Vein endothelial cell (primary cell): ENCODE measurements at places on chromosomes 2 and 18. TPM values are rescaled to one million over a fixed set of nuclear protein-coding genes. Genes with fewer than 3 reads are reported as not detected.

The FSIP2 gene
- total RNA-seq: 0.10 and 0.33 TPM in 2 replicates

The ADAM23 gene
- 4.5 and 4.9 TPM in 2 replicates for total RNA-seq

The MYCN gene
- total RNA-seq: 4.9 and 5.5 TPM in 2 replicates

The KRTCAP3 gene
- total RNA-seq: not detected in 2 replicates

The RBFA gene
- 27.8 and 28.2 TPM in 2 replicates for total RNA-seq

The GALNT3 gene
- total RNA-seq: 0.19 and 0.33 TPM in 2 replicates

The SDC1 gene
- 3.9 and 5.9 TPM in 2 replicates for total RNA-seq

The TUBB8B gene
- not detected in 2 replicates for total RNA-seq

The MERTK gene
- total RNA-seq: 35.0 and 41.8 TPM in 2 replicates

The CCT7 gene
- 352 and 393 TPM in 2 replicates for total RNA-seq

The TLX2 gene
- not detected in 2 replicates for total RNA-seq

The LBX2 gene
- total RNA-seq: 2.9 and 3.8 TPM in 2 replicates

The SCTR gene
- not detected in 2 replicates for total RNA-seq

The MYO1B gene
- 119 and 198 TPM in 2 replicates for total RNA-seq

The CHST10 gene
- total RNA-seq: 12.9 and 19.3 TPM in 2 replicates

The SLC14A1 gene
- not detected in 2 replicates for total RNA-seq

The CHPF gene
- total RNA-seq: 1.9 and 2.0 TPM in 2 replicates
